ENCODE measurements at places on chromosomes 2 and 18. TPM values are rescaled to one million over a fixed set of nuclear protein-coding genes. Genes with fewer than 3 reads are reported as not detected.

Gene REG3A
- not detected for total RNA-seq

DNA sequence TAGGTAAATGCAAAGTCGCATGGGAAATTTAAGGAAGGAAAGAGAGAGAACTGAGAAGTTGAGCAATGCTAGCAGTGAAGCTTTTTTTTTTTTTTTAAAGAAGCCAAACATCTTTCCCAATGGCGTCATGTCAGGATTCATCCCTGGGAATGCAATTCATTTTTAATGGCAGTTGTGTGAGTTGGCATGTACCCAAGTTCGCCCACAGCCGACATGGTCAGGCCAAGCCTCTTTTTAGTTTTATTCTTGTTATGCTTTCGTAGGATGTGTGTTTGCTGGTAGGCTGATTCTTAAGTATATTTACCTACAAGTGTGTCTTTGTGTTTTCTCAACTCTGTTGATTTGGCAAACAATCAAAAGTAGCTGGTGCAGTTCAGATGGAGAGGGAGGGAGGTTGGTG, 127.6 kb upstream of the ITGA6 start:
- H3K4me3 ChIP-seq = no peak overlapping the region
- no peaks in the 10 kb centered on the region for H3K36me3 ChIP-seq
- peaks cover 5% of the 10 kb centered on the region for H3K27me3 ChIP-seq
- no peak overlapping the region for H3K27ac ChIP-seq

GRCh38 chr2:20040489-20041172, 10.8 kb downstream of the LAPTM4A start:
- no peak overlapping the region for H3K27ac ChIP-seq
- H3K4me3 ChIP-seq = no peak overlapping the region
- H3K27me3 ChIP-seq = no peaks in the 10 kb centered on the region
- DNase-seq = no peak
- H3K36me3 ChIP-seq = no peaks in the 10 kb centered on the region
- peaks cover 43% of the 10 kb centered on the region for H3K4me1 ChIP-seq

GRCh38 chr2:33411765-33412164, 64.7 kb upstream of the RASGRP3 start:
- no peaks in the 10 kb centered on the region for H3K36me3 ChIP-seq
- H3K4me3 ChIP-seq = no peak overlapping the region
- H3K27me3 ChIP-seq = no peaks in the 10 kb centered on the region
- no peak for DNase-seq
- H3K27ac ChIP-seq = no peak overlapping the region
- no peaks in the 10 kb centered on the region for H3K4me1 ChIP-seq

DNA sequence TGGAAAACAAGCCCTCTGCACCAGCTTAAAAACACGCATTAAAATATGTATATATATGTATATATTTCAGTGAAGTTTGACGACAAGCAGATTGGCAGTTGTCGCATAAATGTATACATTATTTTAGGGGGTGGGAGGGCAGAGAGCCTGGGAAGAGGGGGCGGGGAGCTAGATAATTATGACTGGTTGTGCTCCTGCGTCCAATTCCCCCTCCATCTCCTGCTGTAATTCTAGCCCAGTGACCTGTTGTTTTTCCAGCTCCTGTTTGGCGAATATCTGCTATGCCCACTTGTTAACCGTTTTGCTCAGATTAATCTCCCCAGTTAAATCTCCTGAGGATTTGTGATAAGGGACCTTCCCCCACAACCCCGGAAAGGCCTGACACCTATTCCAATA, 656 bp downstream of the UNC80 start:
- no peaks in the 10 kb centered on the region for H3K36me3 ChIP-seq
- peaks cover 17% of the 10 kb centered on the region for H3K27me3 ChIP-seq
- H3K27ac ChIP-seq = no peak overlapping the region
- H3K4me1 ChIP-seq = no peaks in the 10 kb centered on the region
- H3K4me3 ChIP-seq = no peak overlapping the region

DNA sequence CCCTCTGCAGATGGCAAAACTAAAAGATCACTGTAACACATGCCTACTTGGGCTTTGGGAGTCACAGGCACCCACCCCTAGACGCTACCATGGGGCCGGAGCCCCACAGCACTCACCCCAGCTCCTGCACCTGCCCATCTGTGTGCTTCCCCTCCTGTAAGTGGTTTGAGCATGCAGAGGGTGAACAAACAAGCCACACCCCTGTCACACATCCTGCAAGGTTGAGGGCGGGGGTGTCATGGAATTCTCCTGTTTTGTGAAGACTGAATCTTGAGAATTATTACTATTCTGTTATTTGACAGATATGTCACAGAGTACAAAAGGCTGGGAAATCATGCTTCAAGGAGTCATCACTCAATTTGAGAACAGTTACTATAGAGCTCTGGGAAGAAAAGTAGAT, 60.9 kb downstream of the RFTN2 start:
- no peaks in the 10 kb centered on the region for H3K36me3 ChIP-seq
- H3K27me3 ChIP-seq = no peaks in the 10 kb centered on the region
- peak; percentile 28 for DNase-seq
- peak overlapping the region; percentile 15 for H3K27ac ChIP-seq
- peaks cover 6% of the 10 kb centered on the region for H3K4me1 ChIP-seq

DNA sequence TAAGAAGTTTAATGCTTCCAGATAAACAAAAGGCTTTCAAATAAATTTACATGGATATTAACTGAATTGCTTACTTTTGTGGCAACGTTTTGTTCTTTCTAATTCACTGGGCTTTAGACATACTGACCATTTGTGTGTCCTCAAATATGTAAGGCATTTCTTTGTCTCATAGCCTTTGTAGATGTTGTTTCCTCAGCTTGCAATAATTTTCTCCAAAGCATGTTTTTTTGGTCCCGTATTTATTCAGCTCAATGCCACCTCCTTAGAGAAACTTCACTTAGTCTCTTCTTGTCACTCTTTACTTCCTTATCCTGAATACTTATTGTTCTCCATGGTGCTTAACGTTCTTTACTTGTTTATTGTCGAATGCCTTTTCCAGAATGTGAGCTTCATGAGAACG, 98.5 kb downstream of the NUP35 start:
- no peaks in the 10 kb centered on the region for H3K27me3 ChIP-seq
- no peak overlapping the region for H3K4me3 ChIP-seq
- no peaks in the 10 kb centered on the region for H3K4me1 ChIP-seq
- no peak overlapping the region for H3K27ac ChIP-seq
- H3K36me3 ChIP-seq = no peaks in the 10 kb centered on the region

- H3K4me1 ChIP-seq = peaks cover 12% of the 10 kb centered on the region
- H3K27ac ChIP-seq = no peak overlapping the region
- no peak overlapping the region for H3K4me3 ChIP-seq
- DNase-seq = no peak
Observed at GRCh38 chr18:10405816-10406663, 48.4 kb upstream of the APCDD1 start.

- peaks cover 21% of the 10 kb centered on the region for H3K4me1 ChIP-seq
- no peaks in the 10 kb centered on the region for H3K27me3 ChIP-seq
- H3K27ac ChIP-seq = peak overlapping the region; percentile 84
- no peaks in the 10 kb centered on the region for H3K36me3 ChIP-seq
- no peak for DNase-seq
Observed at GRCh38 chr2:204451766-204452165, 93.5 kb upstream of the PARD3B start.

- no peak overlapping the region for H3K27ac ChIP-seq
- H3K4me3 ChIP-seq = no peak overlapping the region
- H3K27me3 ChIP-seq = no peaks in the 10 kb centered on the region
- H3K36me3 ChIP-seq = no peaks in the 10 kb centered on the region
Observed at GRCh38 chr18:73296686-73297085, 428.9 kb upstream of the NETO1 start.
